ENCODE measurements at places on chromosomes 11 and 22.

GRCh38 chr22:40058265-40058664 is 63.5 kb downstream of the FAM83F start:
- DNase-seq: no peak

GRCh38 chr11:123822032-123822431 is 15.9 kb upstream of the OR6M1 start:
- DNase-seq: no peak

DNA sequence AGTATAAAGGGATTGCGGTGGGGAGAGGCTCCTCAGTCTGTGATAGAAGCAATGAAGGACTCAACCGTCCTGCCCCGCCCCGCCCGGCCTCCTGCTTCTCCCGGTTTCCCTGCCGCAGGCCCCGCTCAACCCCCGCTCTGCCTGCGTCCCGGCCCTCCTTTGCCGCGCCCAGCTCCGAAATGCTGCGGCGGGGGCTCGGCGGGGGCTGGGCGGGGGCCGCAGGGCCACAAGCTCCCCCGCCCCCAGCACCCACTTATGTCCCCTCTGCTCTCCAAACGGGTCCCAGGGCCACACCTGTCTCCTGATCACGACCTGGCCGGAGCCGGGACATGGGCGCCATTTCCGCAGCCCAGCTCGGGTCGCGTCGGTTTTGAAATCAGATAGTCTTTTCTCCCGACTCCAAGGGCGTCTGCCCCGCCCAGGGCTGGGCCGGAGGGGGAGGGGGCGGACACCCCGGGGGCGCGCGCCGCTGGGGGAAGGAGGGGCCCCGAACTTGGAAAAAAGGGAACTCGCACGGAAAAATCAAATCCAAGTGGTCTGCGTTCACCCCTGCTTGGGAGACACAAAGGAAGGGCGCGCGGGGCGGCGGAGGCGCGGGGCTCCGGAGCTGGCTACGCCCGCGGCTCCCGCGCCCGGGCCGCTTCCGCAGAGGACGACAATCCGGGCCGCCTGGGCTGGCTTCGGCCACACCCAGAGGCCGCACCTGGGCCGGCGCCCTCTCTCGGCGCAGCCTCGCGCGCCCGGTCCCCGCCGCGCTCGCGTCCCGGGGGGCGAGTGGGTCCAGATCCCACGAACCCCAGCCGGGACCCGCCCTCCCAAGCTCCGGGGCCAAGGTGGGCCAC is 70.6 kb upstream of the EP300 start:
- DNase-seq: peak; percentile 53

GRCh38 chr11:3129181-3129590 is 35.9 kb downstream of the OSBPL5 start:
- peak; percentile 32 for DNase-seq

DNA sequence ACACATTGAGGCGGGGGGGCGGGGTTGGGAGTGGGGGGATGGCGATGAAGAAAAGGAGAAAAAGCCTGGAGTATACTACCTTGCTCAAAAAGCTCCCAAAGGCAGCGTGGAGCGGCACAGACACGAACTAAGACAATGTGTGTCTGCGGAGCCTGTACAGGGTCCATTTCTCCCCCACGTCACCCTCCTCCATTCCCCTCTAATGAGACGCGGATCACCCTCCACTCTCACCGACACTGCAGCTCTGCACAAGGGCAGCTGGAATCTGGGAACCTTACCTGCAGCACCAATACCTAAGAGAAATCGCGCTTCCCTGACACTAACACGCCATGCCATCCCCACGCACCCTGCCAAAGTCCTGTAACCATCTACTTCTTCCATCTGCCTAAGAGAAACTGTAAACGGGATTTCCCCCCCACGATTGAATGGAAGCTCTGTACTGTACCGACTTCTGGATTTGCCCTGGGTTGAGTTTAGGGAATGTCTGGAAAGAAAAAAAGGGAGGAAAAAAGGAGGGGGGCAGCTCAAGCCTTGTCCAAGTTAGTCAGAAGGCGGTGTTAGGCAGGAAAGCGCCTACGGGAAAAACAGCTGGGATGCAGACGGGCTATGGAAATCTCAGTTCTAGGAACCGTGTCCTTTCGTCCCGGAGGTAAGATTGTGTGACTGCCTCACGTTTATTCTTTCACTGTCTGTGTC is 125.7 kb upstream of the C11orf58 start:
- DNase-seq: no peak

- no peak for DNase-seq
Measured at GRCh38 chr22:24170188-24170587, 11.1 kb upstream of the SUSD2 start.

GRCh38 chr11:117186431-117186761 is 7.9 kb downstream of the SIDT2 start:
- no peak for DNase-seq

DNA sequence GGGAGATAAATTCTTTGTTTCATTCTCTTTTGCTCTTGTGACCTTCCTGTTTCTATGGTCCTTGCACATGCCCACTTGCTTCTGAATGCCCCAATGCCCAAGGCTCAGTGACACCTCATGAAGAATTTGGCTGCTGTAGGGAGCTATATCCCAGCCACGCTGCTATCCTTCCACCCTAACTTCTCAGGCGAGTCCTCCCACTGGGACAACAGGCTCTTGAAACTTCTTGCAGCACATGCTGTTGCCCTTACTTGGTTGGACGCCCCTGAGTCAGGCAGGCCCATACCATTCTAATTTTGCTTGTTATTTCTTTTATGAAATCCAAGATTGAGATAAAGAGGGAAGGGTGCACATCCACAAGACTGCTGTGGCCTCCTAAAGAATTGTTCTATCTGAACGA is 57.6 kb upstream of the BLID start:
- no peak for DNase-seq

- DNase-seq: no peak
Measured at GRCh38 chr11:114448749-114449482, 9.6 kb downstream of the REXO2 start.

Data from naive thymus-derived CD8-positive, alpha-beta T cell (primary cell).